ENCODE measurements at places on chromosomes 4 and X.

DNA sequence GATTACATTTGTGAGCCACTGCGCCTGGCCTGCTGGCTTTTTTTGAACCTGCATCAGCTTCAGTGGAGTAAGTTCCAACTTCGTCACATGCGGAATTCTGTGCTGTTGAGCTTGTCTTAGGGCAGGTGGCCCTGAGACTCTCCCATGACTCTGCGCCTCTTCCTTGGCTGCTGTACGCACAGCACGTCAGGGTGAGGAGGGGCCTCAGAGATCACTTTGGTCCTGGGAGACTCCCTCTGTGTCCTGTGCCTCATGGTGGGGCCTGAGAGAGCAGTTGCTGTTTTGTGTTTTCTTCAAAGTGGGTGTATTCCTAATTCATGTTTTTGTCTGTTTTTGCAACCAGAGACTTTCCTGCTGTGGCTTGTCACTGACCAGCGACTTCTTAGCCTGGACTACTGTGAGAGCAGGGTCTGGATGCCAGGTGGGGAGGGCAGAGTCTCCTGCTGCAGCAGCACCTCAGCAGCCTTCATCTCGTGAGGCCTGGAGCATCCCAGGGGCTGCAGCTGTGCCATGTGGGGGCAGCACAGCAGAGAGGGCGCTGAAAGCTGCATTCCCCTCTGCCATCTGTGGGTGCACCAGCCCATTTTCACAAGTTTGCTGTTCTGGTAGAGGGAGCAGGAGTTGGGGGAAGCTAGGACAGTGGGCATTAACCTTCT is 107.8 kb downstream of the TNIP2 start:
- DNase-seq = no peak

- DNase-seq = no peak
Observed at GRCh38 chr4:40246011-40246900, 49.4 kb downstream of the RHOH start.

DNA sequence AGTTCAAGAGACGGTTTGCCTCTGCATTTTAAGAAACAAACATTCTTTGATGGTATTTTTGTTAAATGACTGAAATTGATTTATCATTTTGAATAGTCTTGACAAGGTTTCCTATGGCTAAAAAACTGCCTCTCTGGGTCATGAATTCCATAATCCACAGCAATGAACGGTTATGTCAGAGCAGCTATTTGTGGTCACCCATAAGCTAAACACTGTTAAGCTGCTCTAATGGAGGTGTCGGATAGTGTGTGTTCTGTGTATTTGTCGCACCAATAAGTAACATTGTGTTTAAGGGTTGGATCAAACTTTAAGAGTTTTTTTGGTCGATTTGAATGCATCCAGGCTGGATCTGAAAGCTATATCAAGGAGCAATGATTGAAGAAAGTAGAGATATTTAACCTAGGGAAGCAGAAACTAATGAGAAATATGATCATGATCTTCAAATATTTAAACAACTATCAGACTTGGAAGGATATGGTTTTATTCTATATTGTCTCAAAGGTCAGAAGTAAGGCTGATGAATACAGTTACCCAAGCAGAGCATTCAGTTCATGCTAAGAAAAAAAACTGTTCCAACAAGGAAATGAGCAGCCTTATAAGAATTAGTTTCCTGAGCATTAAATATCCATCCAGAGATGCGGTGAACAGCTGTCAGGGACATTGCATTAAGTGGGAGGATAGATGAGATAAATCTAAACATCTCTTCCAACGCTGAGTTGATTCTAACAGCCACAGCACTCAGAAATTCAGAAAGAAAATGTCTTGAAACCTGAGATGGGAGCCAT is 232.3 kb upstream of the RPS6KA3 start:
- no peak for DNase-seq

DNA sequence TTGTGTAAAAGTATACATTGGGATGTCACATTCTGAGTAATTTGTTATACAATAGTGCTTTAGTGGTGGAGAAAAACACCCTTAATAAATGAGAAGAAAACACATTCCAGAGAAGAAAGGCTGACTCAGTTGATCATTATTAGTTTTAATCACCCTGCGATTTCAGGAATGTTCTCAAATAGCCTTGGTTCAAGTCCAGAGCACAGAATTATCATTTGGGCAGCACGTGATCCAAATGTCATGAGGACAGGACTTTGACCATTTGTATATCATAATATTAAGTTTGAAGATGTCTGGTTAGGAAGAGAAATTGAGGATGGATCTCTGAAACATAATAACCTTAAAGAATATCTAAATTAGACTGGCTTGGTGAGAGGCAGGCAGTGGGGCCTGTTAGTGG is 1434.3 kb upstream of the TENM3 start:
- no peak for DNase-seq

- no peak for DNase-seq
Observed at GRCh38 chrX:39862963-39863362, 234.8 kb downstream of the BCOR start.

GRCh38 chr4:149166876-149167275 is 648.8 kb downstream of the IQCM start:
- DNase-seq = no peak

All from HCT116 (cell line).